ENCODE measurements at places on chromosomes 16 and 17.

DNA sequence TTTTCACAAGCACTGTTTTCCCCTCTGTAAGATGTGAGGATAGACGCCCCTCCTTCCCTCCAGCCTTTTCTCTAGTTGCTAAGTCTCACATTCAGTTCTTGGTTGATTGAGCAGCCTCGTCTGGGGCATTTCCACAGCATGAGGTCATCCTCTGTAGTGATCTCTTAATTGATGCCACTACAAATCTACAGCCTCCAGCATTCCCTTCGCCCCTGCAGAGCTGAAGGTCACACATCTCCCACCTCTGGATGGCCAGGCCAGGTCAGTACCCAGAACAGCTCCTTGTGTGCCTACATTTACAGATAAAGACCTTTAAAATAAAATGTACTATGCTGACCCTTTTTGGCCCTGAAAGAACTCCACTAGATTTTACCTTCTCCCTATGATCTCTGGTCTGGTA, 32.5 kb upstream of the CDH11 start:
- no peak for ATAC-seq

GRCh38 chr17:43040655-43041054, 15.6 kb downstream of the RND2 start:
- ATAC-seq, result no peak

DNA sequence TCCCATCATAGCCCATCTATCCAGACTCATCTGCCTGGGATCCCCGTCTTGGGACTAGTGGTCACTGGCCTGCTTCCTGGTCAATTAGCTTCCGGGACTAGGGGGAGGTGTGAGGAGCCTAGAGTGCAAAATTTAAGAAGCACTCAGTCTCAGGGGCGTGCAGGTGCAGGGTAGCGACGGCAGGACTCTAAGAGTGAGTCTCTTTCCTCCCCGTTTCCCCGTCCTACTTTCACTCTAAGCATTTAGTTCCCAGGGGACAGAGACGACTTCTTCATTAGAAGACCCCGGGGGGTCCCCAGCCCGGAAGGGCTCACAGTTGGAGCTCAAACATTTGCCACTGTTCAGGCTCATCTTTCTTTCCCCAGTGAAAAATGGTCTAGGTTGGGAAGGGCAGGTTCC, 677 bp upstream of the ZNHIT3 start:
- peak; percentile 51 for ATAC-seq

GRCh38 chr16:26905336-26905735, 161.4 kb upstream of the C16orf82 start:
- ATAC-seq, result no peak

DNA sequence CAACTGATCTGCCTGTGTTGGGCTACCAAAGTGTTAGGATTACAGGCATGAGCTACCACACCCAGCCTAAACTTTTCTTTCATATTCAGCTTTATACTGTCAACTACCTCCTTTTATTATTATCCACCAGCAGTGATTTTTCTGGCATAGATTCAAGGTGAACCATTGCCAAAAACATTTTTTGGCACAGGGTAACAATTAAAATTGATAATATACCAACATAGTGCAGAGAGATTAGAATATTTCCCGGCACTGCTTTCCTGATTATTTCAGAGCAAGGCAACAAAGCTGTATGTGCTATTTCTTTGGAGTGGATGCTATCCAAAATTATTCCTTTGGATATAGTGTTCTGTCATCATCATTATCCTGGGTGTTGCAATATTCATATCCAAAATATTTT, 781.6 kb upstream of the SOX9 start:
- no peak for ATAC-seq

GRCh38 chr16:52597772-52598483, 51.0 kb upstream of the TOX3 start:
- no peak for ATAC-seq

- ATAC-seq, result no peak
These were observed 54.3 kb upstream of the RBFOX3 start for GRCh38 chr17:79664930-79665737.

GRCh38 chr17:63445571-63445953, 544 bp downstream of the CYB561 start:
- ATAC-seq, result peak; percentile 42

DNA sequence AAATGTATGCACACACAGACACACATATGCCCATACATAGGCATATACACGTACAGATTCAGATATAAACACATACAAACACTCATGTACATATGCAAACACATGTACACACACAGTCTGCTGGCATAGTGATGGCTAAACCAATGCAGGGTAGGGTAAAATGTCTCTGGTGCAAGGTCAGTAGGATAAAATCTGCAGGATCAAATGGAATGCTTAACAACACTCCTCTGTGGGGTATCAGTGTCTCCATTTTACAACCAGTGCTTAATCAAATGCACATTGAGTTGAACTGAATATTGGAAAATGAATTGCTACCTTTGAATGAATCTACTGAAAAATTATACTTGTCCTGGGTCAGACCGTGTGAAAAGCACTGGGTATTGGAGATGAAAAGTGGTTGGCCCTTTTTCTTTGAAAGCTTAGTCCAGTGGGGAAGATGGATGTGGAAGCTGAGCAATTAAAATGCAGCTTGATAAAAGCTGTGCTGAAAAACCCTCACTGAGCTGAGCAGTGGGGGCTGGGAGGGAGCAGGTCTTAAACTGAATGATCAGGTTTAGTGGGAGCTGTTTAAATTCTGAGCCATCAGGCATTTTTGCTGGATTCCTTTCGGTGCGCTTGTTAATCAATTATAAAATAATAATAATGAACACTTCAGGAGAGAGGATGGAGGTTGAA, 314.7 kb downstream of the HAPSTR1 start:
- ATAC-seq, result no peak

DNA sequence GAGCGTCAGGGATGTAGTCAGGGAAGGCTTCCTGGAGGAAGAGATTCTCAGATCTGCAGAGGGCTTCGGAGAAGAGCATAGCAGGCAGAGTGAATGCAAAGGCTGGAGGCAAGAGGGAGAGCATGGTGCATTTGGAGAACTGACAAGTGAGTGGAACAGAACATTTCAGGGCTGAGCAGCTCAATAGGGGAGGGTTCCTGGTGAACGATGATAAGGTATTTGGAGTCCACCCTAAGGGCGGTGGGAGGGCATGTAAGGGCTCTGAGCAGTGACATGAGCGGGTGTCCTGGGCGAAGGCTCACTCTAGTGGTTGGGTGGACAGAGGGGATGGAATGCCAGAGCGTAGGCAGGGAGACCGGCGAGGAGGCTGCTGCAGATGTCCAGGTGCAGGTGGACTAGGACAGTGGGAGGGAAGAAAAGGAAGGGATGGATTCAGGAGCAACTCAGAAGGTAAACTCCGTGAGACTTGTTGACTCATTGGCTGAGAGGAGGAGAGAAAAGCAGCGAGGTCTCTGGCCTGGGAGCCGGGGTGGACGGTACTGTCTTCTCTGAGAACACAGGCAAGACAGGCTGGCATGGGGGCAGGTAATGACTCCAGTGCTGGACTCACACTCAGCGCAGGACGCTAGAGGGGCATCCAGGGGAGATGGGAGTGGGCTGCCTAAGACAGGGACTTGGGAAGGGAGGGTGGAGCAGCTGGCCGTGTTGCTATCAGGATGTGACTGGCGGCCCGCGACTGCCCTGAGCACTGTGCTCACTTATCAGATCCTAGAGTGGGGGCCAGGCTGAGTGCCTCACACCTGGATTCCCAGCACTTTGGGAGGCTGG, 1.4 kb upstream of the PITPNA start:
- no peak for ATAC-seq

- no peak for ATAC-seq
These were observed 2288.4 kb downstream of the TP53TG3F start for GRCh38 chr16:35747658-35748455.

DNA sequence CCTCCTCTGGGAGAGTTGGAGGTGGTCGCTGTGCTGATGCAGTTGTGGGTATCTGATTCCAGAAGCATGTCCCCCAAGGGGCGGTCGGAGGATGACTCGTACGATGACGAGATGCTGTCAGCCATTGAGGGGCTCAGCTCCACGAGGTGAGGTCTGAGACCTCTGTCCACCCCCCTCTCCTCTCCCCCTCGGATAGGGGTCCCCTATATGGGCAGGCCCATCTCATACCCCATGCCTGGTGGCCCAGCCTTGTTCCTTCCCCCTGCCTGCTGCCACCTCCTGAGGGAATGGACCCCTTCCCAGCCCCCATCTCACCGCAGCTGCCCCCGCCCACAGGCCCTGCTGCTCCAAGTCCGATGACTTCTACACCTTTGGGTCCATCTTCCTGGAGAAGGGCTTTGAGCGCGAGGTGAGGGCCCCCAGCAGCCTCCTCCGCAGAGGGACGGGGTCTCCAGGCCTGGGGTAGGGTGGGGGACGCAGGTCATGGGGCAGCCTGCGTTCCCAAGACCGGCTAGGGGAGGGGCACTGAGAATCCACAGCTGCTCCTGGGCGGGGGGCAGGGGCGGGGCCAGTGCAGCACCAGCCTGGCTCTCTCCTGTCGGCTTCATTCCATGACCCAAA, 39.2 kb downstream of the ADCY7 start:
- ATAC-seq, result peak; percentile 3

DNA sequence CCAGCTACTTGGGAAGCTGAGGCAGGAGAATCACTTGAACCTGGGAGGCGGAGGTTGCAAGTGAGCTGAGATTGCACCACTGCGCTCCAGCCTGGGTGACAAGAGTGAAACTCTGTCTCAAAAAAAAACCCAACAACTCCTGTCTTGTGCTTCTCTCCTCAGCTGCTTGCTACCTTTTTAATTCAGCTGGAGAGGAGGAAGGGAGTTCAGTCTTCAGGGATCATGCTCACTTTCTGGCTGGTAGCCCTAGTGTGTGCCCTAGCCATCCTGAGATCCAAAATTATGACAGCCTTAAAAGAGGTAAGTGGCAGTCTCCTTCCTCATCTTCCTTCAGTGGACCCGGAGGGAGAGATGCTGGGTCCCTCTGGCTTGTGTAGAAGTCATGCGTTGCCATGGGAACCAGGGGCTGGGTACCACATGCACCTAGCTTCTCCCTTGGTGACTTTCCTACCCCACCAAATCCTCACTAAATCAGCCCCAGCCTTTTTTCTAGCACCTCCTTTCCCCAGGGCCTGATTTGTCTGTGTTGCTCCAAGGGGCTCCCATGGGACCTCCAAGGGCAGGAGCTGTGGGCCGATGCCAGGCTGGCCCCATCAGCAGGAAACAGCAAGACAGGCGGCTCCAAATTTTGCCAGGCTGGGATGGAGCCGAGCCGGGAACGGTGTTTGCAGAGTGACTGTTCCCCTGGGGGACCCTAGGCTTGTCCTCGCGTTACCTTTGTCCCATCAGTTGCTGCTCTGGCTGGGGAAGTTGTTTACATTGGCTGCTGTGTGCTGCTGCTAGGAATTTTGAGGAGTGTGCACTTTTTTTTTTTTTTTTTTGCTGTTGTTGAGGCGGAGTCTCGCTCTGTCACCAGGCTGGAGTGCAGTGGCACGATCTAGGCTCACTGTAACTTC, 65.2 kb downstream of the ABCC1 start:
- no peak for ATAC-seq

- no peak for ATAC-seq
These were observed 13.3 kb upstream of the SLC6A4 start for GRCh38 chr17:30248786-30249185.

GRCh38 chr17:81578038-81578441, 25.9 kb upstream of the FAAP100 start:
- no peak for ATAC-seq

- ATAC-seq, result no peak
These were observed 1.2 kb upstream of the MPP3 start for GRCh38 chr17:43834106-43834505.

DNA sequence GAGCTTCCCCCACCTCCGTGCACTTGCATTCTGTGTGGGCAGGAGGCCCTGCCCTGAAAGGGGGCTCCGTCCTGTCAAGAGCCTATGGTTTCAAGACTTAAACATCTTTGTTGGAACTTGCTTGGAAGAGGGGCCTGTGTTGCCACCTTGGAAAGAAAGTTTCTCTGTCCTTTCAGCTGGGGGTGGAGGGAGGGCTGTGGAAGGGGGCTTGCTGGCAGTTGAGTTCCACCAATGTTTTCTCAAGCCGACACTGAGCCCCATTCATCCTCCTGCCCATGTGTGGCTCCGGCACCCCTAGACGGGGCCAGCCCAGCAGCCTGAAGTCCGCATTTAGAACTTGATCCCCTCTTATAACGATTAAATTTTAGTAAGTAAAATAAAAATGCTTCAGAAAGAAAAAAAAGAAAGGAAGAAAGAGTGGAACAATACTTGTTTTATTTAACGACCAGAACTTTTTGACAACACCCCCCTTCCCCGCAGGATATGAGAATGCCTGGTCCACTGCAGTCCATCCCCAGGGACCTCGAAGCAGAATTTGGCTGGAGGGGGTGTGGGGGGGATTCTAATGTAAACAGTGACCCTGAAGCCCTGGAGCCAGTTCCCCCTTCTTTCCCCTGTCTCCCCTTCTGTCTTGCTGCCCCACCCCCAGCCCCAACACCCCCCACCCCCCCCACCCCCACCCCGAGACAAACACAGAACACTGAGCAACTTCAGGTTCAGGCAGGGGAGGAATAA, 26.9 kb upstream of the CLEC18A start:
- ATAC-seq, result no peak

- ATAC-seq, result no peak
These were observed 39.8 kb upstream of the IRF8 start for GRCh38 chr16:85858984-85859817.

GRCh38 chr16:58768145-58768544, 34.0 kb upstream of the GOT2 start:
- no peak for ATAC-seq

DNA sequence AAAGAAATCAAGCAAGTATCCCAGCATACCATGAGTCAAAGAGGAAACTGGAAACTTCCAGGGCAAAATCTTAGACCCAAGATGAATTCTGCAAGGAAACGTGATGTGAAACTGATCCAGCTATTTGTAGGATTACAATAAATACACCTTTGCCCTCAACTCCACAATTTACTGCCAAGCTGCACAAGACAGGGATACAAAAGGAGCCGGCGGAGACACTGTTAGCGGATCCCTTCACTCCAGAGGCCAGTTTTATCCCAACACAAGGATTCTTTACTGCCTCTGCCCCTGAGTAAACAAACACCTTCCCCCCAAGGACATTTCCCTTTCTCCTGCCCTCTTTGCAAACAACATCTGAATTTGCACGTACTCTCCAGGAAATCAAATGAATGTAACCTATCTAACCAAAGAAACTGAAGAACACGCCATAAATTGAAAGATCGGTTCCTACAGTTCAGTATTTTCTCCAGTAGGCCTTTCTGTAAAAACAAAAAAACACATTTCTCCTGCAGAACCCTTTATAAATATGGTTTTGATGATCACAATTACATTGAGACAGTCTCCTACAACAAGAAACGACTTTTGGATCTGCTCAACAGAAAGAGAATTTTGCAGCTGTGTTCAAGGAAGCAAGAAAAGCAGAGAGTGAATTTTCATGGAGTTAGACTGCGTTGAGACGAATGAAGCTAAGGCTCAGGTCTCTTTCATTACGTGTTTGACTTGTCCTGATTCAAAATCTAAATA, 1.4 kb upstream of the CBX2 start:
- ATAC-seq, result no peak
